Skin of body (tissue), 3 donors: ENCODE measurements at places on chromosomes 2 and 18. TPM values are rescaled to one million over a fixed set of nuclear protein-coding genes. Genes with fewer than 3 reads are reported as not detected.

Gene ALLC
- not detected for total RNA-seq

Gene XIRP2
- total RNA-seq, result 20.7 TPM

Gene GALNT5
- 8.3 TPM for total RNA-seq

Gene LDLRAD4
- 28.2 TPM for total RNA-seq

Gene SERPINB10
- 3.9 TPM for total RNA-seq

Gene CNTNAP5
- total RNA-seq, result 0.10 TPM

Gene DUSP2
- 59.4 TPM for total RNA-seq

Gene NDC80
- total RNA-seq, result 9.8 TPM
